ENCODE measurements at places on chromosomes 1 and 21.

DNA sequence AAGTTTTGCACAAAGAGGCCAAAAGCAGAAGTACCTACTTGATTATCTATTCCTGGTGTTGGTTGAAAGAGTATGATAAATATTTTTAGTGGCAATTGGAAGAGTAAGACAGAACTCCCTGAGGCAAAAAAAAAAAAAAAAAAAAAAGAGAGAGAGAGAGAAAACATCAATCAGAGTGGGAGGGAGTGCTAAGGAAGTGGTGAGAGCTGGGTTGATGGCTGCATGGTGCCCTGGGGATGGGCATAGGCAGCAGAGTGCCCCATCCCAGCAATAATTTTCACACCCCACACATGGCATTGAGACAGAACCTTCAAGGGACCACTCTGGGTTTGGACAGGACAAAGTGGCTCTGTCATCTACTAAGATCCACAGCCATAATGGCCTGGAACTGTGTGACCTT, 59.4 kb upstream of the FAM20B start:
- no peak for DNase-seq

DNA sequence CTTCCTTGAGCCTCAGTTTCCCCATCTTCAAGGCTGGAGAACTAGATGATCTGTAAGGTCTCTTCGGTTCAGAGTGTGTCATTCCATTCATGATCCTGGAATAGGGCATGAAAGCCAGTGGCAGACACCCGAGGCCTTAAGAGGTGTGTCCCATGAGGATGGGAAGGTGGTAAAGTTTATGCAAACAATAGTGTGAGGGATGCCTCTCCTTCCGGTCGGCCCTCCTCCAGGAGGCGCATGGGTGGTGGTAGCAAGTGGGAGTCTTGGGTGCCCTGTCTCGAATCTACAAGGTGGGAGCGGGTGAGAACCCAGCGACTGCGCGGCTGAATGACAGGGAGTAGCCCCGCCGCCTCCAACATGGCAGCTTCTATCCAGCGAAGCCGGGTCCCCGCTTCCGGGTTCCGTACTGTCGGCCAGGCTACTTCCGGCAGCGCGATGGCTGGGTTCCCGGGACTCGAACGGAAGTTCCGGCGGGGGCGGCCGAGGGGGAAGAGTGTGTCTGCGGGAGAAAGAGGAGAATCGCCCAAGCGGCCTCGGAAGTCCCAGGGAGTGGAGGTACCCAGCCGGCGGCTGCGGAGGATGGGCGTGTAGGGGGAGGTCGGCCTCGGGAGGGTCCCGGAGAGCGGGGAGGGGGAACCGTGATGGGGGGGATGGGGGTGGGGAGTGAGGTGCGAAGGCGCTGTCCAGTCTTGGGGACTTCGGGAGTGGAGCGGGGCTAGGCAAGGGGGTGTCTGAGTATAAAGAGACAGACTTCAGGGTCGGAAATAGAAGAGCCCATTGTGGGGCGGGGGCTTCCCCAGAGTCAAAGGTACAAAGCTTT, at the start of gene LYPLA2:
Gene LYPLA2 (plus strand): TSS at position 450 of the 820 bp plus-strand sequence. CDS start 1,538 bp downstream, outside the sequence.
- peak; percentile 82 for DNase-seq

GRCh38 chr1:27536010-27536757, 46.2 kb upstream of the WASF2 start:
- DNase-seq: no peak

GRCh38 chr1:154736841-154737240, 128.9 kb upstream of the ADAR start:
- no peak for DNase-seq

DNA sequence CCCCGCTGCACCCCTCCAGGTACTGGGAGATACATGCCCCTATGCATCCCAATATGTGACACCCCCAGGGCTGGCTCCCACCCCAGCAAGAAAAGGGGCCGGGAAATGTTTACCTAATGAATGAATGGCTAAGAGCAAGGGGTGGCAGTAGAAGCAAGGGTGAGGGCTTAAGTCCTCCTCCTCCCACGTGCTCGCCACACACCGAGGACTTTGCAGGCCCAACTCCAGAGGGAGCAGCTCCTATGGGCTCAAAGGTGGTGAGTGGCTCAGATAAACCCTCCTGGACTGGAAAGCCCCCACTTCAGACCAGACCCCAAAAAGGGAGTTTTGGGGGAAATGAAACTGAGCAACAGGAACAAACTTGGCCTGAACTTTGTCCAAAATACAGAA, 11.4 kb downstream of the SLC45A3 start:
- no peak for DNase-seq

DNA sequence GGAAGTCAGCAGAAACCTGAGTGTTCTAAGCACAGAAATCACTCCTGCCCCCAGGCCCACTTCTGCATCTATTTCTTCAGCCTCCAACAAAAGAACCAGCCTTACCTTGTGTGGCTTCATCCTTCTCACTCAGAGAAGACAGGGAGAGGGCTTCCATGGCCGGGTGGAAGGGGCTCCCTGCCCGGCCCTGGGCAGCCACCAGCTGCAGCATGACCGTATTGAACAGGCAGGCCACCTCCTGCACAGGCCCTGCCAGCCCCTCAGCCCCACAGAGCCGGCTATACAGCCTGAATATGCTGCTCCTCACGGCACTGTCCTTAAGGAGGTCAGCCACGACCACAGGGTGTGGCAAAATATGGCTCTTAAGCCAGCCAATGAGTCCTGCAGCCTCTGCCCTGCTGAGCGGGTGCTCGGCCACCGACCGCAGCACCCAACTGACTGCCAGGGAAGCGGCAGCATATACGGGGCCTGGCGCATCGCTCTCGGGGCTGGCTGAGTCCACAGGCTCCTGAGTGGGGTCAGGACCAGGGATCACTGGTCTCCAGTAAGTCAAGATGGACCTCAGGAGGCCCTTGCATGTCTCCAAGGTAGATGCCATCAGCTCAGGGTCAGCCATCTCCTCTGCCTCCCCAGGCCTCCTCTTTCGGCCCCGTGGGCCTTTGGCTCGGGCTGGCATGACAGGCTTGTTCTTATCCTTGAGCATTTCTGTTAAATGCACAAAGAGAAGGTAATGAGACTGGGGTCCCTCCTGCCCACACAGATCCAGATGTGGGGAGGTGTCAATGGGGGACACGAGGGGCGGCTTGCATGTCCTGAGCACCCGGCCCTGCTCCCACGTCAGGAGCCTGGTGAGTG, 17.9 kb downstream of the MRAP start:
- no peak for DNase-seq

DNA sequence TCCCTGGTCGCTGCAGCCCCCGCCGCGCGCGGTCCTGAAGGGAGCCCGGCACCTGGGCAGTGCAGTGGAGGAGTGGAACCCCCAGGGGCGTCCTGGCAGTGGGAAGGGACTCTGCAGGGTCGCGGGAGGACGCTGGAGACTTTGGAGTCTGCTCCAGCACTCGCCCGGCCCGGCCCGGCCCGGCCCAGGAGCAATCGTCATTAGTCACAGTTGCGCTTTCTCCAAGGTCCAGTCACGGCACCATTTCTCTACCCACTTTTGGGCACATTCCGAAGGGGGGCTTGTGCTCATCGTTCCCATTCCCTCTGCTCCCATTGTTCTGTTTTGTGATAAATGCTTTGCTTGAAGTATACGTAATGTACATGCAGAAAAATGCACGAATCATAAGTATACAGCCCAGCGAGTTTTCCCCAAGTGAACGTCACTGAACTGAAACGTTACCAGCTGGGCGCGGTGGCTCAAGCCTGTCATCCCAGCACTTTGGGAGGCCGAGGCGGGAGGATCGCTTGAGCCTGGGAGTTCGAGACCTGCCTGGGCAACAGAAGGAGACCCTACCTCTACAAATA, 999 bp downstream of the THAP3 start:
- DNase-seq: peak; percentile 36

GRCh38 chr1:189682591-189682990, 795.1 kb downstream of the BRINP3 start:
- no peak for DNase-seq

DNA sequence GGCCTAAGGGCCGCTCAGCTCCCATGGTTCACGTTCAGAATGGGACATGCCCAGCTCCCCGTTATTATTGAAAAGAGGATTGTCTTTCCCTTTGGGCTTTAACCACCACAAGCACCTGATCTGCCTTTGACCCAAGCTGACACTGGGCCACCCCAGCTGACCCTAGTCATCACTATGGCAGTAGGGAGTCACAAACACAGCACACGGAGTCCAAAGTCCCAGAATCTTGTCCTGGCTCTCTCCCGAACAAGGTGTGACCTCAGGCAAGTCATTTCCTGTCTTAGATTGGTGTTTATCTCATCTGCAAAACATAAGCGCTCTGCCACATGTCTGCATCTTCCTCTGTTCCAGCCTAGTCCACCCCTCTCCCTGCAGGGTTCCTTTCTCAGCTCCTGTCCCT, 31.5 kb downstream of the IGFN1 start:
- DNase-seq: no peak

GRCh38 chr1:167056529-167057231, 33.5 kb downstream of the GPA33 start:
- DNase-seq: no peak

DNA sequence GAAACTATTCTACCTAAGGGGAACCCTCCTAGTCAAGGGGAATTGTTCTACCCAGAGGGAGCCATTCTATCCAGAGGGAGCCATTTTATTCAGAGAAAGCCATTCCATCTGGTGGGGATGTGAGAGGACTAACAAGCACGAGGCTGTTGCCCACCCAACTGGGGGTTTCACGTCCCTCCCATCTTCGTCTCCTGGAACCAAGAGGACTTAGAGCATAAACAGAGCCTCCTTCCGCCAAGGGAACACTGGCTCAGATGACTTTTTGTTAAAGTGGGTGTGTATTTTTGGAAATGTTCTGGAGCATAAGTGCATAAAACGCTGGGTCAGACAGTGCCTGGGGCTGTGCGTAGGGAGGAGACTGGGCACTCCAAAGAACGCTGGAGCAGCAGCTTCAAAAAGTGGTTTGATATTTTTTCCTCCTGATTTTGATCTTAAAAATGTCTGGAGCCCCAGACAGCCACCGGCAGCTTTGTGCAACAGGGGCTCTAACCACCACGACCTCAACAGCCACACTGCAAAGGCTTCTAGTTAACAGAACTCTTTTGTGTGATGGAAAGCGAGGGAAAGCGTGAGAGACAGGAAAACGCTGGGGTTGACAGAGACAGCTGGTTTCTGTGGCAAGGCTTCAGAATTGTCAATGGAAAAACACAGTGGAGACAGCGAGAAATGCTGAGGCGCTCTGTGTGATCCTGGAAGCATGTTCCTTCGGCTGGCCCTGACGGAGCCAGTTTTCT, 363.6 kb upstream of the CAMK1G start:
- DNase-seq: peak; percentile 91

- DNase-seq: peak; percentile 66
Observed at GRCh38 chr1:237677979-237678378, 212.7 kb downstream of the ZP4 start.

DNA sequence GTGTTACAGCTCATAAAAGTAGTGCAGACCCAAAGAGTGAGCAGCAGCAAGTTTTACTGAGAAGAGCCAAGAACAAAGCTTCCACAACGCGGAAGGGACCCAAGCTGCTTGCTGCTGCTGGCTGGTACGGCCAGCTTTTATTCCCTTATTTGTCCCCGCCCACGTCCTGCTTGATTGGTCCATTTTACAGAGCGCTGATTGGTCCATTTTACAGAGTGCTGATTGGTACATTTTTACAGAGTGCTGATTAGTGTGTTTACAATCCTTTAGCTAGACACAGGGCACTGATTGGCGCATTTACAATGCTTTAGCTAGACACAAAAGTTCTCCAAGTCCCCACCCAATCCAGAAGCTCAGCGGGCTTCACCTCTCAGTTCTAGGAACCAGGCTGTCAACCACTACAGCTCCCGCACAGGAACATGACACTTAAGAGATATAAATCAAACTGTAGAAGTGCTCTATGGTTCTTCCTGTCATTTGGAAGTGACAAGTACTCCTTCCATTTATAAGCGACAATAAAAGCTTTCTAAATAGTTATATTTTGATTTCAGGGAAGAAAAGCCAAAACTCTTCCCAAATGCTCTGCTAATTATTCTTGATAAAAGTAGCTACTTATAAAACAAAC, 28.5 kb downstream of the RNF115 start:
- DNase-seq: no peak

DNA sequence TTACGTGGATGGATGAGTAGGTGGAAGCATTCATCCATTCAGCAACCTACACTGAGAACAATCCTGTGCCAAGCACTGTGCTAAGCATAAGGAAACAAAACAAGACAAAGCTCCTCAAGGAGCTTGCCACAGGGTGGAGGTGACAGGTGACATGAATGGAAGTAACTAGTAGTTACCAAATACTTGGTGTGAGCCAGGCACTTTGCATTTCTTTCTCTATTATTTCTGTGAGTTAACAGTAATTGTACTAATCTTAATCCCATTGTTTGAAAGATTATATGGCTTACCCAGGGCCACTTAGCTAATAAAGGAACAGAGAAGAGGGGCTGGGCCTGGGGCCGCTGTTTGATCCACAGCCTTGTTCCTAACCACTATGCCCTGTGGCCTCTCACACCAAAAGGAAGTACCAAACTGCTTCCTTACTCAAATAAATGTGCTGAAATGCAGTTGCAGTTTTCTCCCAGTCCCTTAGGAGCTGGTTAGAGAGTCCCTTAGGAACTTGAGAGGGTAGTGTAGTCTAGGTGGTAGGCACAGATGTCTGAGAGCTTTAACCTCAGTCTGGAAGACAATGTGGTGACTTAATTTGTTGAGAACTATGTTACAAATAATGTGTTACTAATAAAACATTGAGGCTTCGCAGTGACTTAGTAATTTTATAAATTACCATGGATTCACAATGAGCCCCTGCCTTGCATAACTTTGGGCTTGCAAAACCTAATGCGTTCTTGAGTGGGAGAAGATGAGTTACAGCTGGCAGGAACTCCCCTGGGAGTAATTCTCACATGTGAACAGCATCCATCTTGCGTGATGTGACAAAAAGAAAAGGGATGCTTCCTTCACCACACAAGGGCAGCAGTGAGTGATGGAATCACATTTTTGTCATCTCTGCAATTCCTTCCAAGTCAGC, 69.8 kb downstream of the MPZL1 start:
- no peak for DNase-seq

DNA sequence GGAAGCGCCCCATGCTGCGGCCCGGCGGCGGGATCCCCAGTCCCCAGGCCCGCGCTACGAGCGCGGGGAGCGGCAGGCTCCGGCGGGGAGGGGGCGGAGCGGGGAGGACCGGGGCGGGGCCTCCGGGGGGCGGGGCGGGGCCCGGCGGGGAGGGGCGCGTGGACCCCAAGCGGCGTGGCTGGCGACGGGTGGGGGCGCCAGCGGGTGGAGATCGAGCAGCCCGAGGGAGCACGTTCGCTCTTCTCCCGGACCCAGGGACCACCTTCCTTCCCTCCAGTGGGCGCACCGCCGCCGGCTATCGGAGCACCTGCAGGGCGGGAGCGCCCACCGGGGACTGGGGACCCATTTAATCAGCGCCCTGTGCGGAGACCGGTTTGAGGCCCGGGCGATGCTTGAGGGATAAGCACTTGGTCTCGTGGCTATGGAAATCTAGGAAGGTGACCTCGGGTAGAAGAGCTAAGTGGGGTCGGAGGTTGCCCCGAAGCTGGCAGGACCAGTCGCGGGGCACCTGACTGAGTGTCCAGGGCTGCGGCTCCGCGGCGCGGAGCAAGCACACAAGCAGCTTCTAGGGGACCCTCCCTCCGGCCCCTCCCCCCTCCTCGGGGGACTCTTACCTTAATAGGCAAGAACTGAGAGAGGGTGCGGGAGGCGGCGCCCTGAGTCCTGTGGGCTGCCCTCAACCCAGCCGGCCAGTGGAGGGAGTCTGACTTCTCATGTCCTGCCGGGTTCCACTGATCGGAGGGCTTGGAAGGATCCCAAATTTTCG, at the start of gene TSPAN2:
Gene TSPAN2 (minus strand): TSS at position 84 of the 766 bp plus-strand sequence. CDS start 71 bp downstream, at position 13.
- DNase-seq: no peak

- no peak for DNase-seq
Observed at GRCh38 chr1:94327001-94327690, 89.8 kb upstream of the ARHGAP29 start.

Data from foreskin melanocyte (primary cell).